Lung (tissue), 17 donors: ENCODE measurements at places on chromosomes 12 and 14. TPM values are rescaled to one million over a fixed set of nuclear protein-coding genes. Genes with fewer than 3 reads are reported as not detected.
A peak's percentile ranks its signal among the peaks of the same experiment; 100 is the strongest.

AQP6 gene
- 0.31 TPM for total RNA-seq

LALBA gene
- not detected for total RNA-seq

B3GNT4 gene
- 0.80 TPM for total RNA-seq

KRT80 gene
- 15.5 TPM for total RNA-seq

FAM186B gene
- 0.80 TPM for total RNA-seq

KRT1 gene
- 0.09 TPM for total RNA-seq

OR10AD1 gene
- total RNA-seq = not detected

GOLT1B gene
- total RNA-seq = 35.0 TPM

SYNDIG1L gene
- total RNA-seq = 1.1 TPM

KLRC1 gene
- total RNA-seq = 0.49 TPM

RPGRIP1 gene
- total RNA-seq = 0.65 TPM

STAB2 gene
- 10.0 TPM for total RNA-seq

SYCP3 gene
- total RNA-seq = 0.46 TPM

GRCh38 chr12:124629789-124630480, 62.5 kb upstream of the NCOR2 start:
- no peak for DNase-seq
- H3K27me3 ChIP-seq = no peaks in the 10 kb centered on the region
- peaks cover 16% of the 10 kb centered on the region for H3K4me1 ChIP-seq
- no peak overlapping the region for H3K4me3 ChIP-seq
- no peak overlapping the region for H3K27ac ChIP-seq

- H3K27ac ChIP-seq = no peak overlapping the region
- no peaks in the 10 kb centered on the region for H3K4me1 ChIP-seq
- no peaks in the 10 kb centered on the region for H3K36me3 ChIP-seq
- no peak for DNase-seq
- H3K27me3 ChIP-seq = no peaks in the 10 kb centered on the region
These were observed 48.7 kb upstream of the GARIN2 start for GRCh38 chr14:67140556-67140955.

DNA sequence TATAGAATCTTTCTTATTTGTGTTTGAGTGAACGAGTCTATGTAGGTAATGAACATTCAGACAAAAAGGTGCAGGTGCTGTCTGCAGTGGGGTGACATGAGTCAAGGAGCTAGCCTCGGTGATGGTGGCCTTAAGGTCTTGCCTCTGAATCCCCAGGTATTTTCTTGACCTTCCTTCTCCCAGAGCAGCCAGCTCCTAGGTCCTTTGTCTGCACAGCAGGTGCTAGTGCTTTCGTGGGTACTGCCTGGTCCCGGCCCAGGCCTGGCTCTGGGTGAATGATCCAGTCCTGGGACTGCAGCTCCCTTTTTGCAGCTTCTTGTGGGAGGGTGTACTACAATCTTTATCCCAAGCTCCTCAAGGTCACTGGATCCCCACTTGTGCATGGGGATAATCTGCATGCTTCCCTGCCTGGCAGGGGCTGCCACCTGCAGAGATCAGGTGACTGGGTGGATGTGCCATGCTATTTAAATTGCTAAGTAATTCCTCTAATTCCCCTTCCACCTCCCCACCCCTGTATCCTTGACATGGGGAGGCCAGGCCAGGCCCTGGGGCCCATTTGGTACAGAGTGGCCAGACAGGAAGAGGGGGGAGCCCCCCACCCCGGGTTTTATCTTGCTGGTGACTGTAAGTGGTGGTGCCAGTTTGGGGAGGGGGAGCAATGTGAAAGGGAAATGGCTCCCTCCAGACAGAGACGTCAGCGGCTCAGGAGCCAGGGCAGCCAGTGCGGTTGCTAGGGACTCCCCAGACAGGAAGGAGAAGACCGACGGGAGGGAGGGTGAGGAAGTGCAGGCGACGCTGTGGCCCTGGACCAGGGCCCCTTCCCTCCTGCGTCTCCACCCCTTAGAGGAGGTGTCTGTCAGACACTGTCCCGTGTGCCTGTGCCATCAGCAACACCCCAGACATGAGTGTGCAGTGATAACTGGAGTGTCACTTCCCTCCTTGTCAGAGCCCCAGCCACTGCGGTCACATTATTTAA, 6.7 kb downstream of the VASH1 start:
- no peaks in the 10 kb centered on the region for H3K36me3 ChIP-seq
- H3K27ac ChIP-seq = peak overlapping the region; percentile 51
- DNase-seq = peak; percentile 71
- H3K4me1 ChIP-seq = peaks cover 4% of the 10 kb centered on the region

- H3K36me3 ChIP-seq = no peaks in the 10 kb centered on the region
- no peaks in the 10 kb centered on the region for H3K27me3 ChIP-seq
- no peak overlapping the region for H3K4me3 ChIP-seq
- DNase-seq = no peak
These were observed 20.1 kb upstream of the PRICKLE1 start for GRCh38 chr12:42609605-42610004.

GRCh38 chr14:51865953-51866747, 5.7 kb downstream of the GNG2 start:
- no peaks in the 10 kb centered on the region for H3K36me3 ChIP-seq
- no peak overlapping the region for H3K27ac ChIP-seq
- H3K27me3 ChIP-seq = no peaks in the 10 kb centered on the region
- H3K4me1 ChIP-seq = peaks cover 14% of the 10 kb centered on the region

DNA sequence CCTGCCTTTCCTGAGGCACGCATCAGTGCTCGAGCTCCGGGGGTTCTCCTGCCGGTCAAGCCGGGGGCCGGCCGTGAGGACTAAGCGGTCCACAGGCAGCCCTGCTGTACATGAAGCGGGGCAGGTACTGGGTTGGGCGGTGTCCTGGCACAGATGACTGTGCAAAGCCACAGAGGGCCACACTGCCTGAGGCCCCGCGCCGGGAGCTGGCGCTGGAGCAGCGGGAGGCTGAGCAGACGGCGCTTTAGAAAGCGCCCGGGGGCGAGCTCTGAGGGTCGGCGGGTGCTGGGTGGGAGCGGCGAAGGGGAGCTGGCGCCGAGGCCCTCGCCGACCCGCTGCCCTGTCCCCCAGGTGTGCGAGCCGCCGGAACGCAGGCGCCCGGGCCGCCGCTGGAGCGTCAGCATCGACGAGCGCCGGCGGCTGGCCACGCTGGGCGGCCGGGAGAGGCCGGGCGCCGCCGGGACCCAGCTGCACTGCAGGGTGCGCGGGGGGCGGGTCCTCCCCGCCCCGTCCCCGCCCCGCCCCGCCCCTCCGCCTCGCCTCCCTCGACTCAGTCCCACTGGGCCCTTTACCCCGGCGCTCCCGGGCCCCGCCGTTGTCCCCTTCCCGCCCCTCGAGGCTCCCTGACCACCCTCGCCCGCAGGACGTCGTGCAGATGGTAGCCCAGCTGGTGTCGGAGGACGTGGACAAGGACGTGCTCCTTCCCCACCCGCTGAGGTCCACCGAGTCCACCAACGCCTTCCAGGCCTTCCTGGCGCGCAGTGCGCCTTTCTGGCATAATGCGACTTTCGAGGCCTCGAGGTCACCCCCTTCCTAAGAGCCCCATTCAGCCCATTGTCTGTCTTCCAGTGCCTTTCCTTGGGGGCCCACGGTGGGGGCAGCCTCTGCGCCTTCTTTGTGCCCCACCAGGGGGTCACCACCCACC, 8.3 kb upstream of the MTA1 start:
- H3K4me3 ChIP-seq = no peak overlapping the region
- no peaks in the 10 kb centered on the region for H3K36me3 ChIP-seq
- no peak overlapping the region for H3K27ac ChIP-seq
- peaks cover 16% of the 10 kb centered on the region for H3K4me1 ChIP-seq

- H3K4me3 ChIP-seq = no peak overlapping the region
- H3K4me1 ChIP-seq = no peaks in the 10 kb centered on the region
- H3K27ac ChIP-seq = no peak overlapping the region
- peak; percentile 50 for DNase-seq
- H3K36me3 ChIP-seq = no peaks in the 10 kb centered on the region
These were observed 88.6 kb downstream of the RAD51B start for GRCh38 chr14:67908052-67908754.

GRCh38 chr12:15205341-15206010, 15.7 kb downstream of the RERG start:
- no peaks in the 10 kb centered on the region for H3K4me1 ChIP-seq
- no peaks in the 10 kb centered on the region for H3K36me3 ChIP-seq
- H3K27ac ChIP-seq = no peak overlapping the region
- H3K4me3 ChIP-seq = no peak overlapping the region

DNA sequence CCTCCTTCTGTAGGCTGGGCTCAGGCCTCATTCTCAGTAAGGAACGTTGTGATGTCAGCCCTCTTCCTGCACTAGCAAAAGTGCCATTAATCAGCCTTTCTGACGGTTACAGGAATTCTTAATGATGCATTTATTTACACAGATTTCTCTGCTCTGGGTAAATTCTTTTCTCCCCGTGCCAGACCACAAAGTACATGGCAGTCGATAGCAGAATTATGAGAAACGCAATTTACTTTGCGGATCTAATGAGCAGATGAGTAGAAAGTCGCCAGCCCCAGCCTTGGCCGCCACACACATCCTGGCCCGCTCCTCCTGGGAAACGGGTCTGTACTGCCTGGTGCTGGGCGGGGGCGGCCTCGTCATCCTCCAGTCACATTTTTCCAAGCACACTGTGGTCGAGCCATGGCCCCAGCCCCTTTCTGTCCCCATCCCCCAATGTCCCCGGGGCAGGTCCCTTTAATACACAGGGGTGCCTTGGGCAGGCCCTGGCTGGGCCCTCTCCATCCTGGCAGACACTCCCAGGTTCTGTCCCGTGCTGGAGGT, 25.9 kb downstream of the NOC4L start:
- H3K4me1 ChIP-seq = no peaks in the 10 kb centered on the region
- no peak for DNase-seq
- no peaks in the 10 kb centered on the region for H3K27me3 ChIP-seq
- no peak overlapping the region for H3K27ac ChIP-seq

DNA sequence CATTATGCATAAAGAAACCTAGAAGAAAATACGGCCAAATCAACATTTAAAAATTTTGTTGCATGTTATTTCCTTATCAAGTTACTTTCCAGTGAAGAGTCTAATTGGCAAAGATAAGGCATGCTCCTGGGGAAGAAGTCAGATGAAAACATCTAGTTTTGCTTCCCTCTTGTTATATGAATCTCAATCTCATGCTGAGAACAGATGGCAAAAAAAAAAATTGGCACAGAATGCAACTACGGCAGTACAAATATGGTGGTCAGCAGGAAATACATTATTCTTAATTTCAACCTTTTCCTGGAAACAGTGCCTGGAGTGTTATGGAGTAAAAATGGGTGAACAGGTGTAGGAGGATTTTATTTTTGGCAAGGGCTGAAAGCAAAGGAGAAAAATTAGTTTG, 32.8 kb downstream of the HECTD4 start:
- no peak overlapping the region for H3K27ac ChIP-seq
- H3K4me1 ChIP-seq = peaks cover 5% of the 10 kb centered on the region
- no peaks in the 10 kb centered on the region for H3K27me3 ChIP-seq
- H3K4me3 ChIP-seq = no peak overlapping the region
- peak; percentile 34 for DNase-seq
- H3K36me3 ChIP-seq = no peaks in the 10 kb centered on the region

DNA sequence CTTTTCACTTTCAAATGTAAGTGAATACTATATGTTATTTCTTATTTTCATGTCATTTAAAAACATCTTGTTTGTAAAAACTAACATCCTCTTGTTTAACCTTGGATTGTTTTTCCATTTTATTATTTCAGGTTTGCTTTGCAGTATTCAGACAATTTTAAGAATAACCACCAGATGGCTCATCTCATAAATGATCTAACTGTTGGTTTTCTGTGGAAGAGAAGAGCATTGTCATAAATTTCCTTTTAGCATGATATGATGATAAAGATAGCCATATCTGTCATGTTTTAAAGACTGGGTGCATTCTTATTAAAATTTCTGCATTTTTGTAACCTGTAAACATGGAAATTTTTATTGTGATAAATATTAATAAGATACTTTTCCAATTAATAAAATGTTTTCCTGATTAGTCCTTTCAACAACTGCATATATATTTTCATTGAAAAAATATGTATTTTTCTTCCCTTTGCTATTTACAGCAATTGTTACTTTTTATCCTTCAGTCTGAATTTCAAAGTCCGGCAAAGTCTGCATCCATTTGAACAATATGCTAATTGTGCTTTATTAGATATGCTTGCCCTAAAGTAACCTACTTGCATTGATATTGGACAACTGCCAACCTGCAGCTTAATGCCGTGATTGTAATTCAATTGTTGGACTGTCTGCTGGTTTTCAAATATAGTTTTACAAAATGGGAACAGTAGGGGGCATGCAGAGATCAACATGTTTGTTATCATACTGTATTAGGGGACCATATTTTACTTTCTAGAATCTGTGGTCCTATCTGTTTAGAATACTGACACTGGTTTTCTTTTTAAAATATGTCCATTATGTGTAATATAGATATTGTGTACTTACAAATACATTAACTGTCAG, 163.4 kb downstream of the GARIN6 start:
- no peaks in the 10 kb centered on the region for H3K27me3 ChIP-seq
- H3K4me1 ChIP-seq = no peaks in the 10 kb centered on the region
- no peak overlapping the region for H3K27ac ChIP-seq
- H3K4me3 ChIP-seq = no peak overlapping the region
- H3K36me3 ChIP-seq = no peaks in the 10 kb centered on the region
- peak; percentile 70 for DNase-seq

GRCh38 chr12:106760184-106760531, 14.3 kb upstream of the RIC8B start:
- H3K4me1 ChIP-seq = peaks cover 14% of the 10 kb centered on the region
- no peaks in the 10 kb centered on the region for H3K27me3 ChIP-seq
- H3K27ac ChIP-seq = peak overlapping the region; percentile 89
- no peak overlapping the region for H3K4me3 ChIP-seq
- H3K36me3 ChIP-seq = no peaks in the 10 kb centered on the region

DNA sequence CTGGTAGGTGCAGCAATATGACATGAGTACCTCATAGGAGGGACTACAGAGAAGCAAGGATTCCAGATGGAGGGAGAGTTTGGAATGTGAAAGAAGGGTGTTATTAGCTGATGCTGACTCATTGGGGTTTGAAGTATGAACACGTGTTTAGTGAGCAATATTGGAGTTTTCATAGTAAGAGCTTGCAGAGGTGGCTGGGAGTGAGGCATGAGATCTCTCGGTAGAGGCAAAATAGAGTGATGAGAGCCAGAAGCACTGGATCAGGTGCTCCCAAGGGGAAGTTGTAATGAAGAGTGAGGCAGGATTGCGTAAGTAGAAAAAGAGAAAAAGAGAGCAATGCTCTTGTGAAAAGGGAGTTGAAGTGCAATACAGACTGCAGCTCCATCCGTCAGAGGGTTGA, 42.1 kb downstream of the MGST1 start:
- H3K36me3 ChIP-seq = no peaks in the 10 kb centered on the region
- no peaks in the 10 kb centered on the region for H3K4me1 ChIP-seq
- no peak for DNase-seq
- H3K27ac ChIP-seq = no peak overlapping the region
- no peaks in the 10 kb centered on the region for H3K27me3 ChIP-seq
- no peak overlapping the region for H3K4me3 ChIP-seq

- H3K4me3 ChIP-seq = no peak overlapping the region
- H3K27ac ChIP-seq = no peak overlapping the region
- peaks cover 14% of the 10 kb centered on the region for H3K4me1 ChIP-seq
- no peaks in the 10 kb centered on the region for H3K27me3 ChIP-seq
- H3K36me3 ChIP-seq = no peaks in the 10 kb centered on the region
These were observed 391.4 kb downstream of the FUT8 start for GRCh38 chr14:65803885-65804284.

- no peaks in the 10 kb centered on the region for H3K4me1 ChIP-seq
- no peaks in the 10 kb centered on the region for H3K36me3 ChIP-seq
- DNase-seq = no peak
- H3K4me3 ChIP-seq = no peak overlapping the region
These were observed 42.5 kb upstream of the BEGAIN start for GRCh38 chr14:100629696-100630095.
